ENCODE measurements at places on chromosomes 12 and 14.

GRCh38 chr14:64201921-64202545, 92.1 kb downstream of the ESR2 start:
- DNase-seq = no peak

- DNase-seq = peak; percentile 30
Observed at GRCh38 chr12:121693155-121693687, 19.3 kb upstream of the TMEM120B start.

GRCh38 chr12:28683366-28683765, 465.7 kb upstream of the FAR2 start:
- DNase-seq = no peak

- no peak for DNase-seq
Observed at GRCh38 chr12:43057566-43057965, 468.0 kb upstream of the PRICKLE1 start.

DNA sequence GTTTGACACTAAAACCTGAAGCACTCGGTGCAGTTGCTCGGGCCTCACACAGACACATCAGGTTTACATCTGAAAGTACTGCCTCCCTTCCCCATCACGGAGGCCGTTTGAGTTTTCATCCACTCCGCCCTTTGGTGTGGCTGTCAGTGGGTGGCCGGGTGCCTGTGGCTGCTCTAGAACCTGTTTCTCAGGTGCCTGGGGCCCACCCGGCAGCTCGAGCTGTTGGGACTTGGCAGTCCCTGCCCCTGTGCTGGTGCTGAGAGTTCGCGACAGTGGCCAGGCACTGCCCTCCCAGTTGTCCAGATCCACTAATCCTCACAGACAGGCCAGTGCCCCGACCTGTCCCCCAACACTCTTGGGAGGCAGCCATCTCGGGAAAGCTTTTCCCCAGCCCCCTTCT, 22.4 kb downstream of the XRCC3 start:
- no peak for DNase-seq

GRCh38 chr12:104109446-104110271, 28.4 kb downstream of the NFYB start:
- DNase-seq = no peak

- no peak for DNase-seq
Observed at GRCh38 chr14:95101736-95102679, 55.3 kb downstream of the DICER1 start.

- no peak for DNase-seq
Observed at GRCh38 chr12:112303004-112303403, 79.2 kb downstream of the HECTD4 start.

DNA sequence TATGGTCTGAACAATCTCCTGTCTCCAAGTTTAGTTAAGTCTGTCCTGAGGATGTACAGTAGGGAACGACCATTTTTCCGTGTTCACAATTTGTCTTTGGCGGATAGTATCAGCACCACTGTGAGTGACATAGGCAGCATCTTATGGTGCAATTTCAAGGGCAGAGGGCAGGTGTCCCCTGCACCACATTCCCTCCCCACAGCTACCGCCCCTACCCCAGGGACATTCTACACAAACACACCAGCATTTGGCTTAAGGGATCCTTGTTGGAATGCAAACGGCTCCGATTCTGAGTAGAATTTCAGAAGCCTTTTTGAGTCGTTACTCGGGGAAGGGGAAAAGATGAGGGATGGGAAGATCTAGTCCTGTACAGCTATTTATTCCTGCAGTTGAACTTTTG, 25.1 kb upstream of the DICER1 start:
- no peak for DNase-seq

- no peak for DNase-seq
Observed at GRCh38 chr12:130640901-130641300, 75.2 kb downstream of the RIMBP2 start.

GRCh38 chr12:123743002-123743401, 19.1 kb upstream of the DNAH10 start:
- DNase-seq = no peak

DNA sequence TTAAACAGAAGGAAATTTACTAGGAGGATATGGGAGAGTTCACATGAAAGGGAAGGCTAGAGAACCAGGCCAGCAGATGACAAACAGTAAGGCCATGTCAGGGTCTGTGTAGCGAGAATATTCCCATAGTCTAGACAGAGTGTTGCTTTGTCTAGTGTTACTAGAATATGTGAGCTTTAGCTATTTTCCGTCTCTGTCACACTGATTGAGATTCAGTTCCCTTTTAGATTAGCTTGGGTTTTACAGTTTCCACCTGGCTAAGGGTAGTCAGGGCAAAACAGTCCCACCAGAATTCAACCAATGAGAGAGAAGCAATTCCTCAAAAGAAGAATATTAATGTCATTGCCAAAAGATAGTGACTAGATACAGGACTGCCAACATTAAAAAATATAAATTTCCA, 82.8 kb upstream of the MDM1 start:
- DNase-seq = no peak

DNA sequence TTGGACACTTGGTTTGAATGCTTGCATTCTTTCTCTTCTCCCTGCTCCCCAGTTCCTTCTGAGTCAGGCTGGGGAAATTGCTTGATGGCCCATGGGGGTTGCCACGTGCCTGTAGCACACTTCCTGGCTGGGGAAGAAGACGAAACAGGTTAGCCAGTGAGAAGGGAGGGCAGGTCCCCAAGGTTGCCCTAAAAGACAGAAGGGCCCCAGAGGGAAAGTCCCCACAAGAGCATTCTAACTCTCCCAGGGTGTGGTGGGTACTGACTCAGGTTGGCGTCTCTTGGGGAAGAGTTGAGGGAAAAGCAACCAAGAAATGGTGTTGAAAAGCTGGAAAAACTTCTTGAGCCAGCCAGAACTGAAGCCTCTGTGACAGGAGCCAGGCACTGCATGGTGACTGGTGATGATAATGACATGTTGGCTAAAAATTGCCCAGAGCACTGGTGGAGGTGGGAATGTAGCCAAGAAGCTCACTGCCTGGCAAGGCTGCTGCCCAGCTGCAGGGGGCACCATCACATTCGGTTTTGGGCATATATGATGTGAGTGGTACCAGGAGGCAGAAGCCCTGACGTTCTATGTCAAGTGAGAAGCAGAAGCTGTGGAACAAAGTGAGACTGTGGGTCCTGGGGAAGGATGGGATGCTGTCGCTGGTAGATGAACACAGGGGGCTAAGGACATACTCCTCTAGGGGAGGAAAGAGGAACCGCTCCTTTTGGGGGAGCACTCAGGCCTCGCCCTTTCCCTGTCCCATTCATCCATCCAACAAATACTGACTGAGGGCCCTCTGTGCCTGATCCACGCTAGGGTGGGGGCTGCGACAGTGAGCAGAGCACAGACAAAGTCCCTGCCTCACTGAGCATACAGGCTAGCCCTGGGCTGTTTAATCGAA, 8.1 kb upstream of the RABGGTA start:
- DNase-seq = no peak

GRCh38 chr12:116171549-116171948, 105.9 kb downstream of the MED13L start:
- no peak for DNase-seq

Data from DMS79 (cell line).